ENCODE measurements at places on chromosomes 5 and 9. TPM values are rescaled to one million over a fixed set of nuclear protein-coding genes. Genes with fewer than 3 reads are reported as not detected.
A peak's percentile ranks its signal among the peaks of the same experiment; 100 is the strongest.

MAMDC2 gene
- total RNA-seq = not detected

SLC25A2 gene
- not detected for total RNA-seq

ZNG1C gene
- total RNA-seq = 25.6 TPM

TICAM2 gene
- total RNA-seq = 4.5 TPM

GRCh38 chr5:90898326-90899013, 339.9 kb downstream of the ADGRV1 start:
- DNase-seq = no peak

DNA sequence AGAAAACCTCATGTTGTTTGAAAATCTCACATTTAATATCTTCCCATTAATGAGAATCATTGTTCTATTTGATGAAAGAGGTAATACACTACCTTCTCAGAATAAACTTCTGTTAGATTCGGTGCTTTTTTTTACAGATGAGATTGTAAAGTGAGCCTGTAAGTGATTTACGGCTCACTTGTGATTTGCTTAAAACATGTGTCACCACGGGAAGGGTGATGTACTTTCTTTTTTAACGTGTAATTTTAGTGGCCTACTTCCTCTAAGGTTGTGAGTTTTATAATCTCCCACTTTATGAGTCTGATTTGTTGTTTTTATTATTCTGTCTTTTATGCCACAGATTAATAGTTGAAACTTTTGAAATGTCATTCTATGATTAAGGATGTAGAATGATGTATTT, 15.9 kb downstream of the ANXA1 start:
- DNase-seq = no peak

DNA sequence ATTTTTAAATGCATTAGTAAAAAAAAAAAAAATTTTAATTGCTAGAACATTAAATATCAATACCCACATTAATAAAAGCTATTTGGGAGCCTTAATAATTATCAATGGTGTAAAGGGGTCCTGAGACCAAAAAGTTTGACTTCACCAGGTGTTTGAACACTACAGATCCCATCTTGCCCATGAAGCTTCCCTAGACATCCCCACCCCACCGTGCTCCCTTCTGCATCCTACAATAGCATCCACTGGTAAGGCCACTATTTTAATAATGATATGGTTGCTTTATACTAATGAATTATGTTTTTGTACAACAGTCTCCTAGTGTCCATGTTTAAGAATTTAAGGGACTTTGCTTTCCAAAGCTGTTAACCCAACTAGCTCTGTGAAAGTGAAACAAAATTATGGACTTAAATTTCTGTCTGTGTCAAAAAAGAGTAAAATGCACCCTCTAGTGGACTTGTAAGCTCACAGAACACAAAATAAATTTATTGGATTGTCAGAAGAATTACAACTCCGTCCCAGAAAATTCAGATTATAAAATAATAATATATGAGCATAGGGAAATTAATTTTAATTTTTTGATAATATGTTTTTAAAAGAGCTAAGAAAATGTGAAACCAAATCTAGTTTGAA, 76.0 kb downstream of the ARL15 start:
- peak; percentile 40 for DNase-seq

DNA sequence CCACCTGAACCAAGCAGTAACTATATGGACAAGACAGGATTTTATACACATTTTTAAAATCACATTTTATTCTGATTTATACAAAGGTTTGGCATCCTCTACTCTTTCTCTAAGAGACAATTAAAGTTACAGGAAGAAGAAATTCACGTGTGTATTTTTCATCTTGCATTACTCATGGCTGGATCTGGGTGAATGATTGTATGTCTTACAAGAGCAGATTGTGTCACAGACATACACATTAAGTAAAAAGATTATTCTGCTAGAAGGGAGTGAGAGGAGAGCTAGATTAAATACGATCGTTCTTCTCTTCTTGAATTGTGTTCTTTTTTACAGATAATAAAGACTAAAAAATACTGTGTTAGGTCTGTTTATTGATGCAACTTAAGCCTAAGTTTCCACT, 20.8 kb upstream of the CEP120 start:
- DNase-seq = no peak

GRCh38 chr5:59716029-59716428, 177.5 kb downstream of the PDE4D start:
- DNase-seq = no peak

DNA sequence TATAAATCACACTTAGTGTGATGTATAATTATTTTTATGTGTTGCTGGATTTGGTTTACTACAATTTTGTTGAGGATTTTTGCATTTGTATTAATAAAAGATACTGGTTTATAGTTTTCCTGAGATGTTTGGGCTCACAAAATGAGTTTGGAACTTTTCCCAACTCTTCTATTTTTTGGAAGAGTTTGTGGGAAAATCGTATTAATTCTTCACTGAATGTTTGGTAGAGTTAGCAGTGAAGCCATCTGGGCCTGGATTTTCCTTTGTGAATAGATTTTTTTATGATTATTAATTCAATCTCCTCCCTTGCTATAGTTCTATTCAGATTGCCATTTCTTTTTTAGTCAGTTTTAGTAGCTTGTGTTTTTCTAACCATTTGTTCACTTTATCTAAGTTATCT, 201.7 kb upstream of the NFIL3 start:
- DNase-seq = no peak

DNA sequence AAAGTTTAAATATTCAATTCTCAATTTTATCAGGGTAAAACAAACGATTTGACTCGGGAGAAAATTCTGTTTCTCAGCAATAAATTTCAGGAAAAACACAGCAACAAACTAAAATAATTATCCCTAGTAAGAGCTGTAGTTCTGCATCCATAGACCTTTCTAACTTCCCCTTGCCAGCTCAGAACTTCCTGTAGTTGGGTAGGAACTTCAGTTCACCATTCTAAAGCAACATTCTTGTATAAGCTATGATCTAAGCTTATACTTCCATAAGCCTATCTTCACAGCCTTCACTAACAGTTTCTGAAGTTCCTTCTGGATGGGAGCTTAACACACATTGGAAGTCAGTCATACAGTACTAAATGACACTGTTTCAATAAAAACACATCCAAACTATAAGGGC, 96.6 kb downstream of the UBAP2 start:
- no peak for DNase-seq

GRCh38 chr9:18238254-18238653, 235.7 kb upstream of the ADAMTSL1 start:
- peak; percentile 65 for DNase-seq

GRCh38 chr5:13972029-13972428, 27.5 kb upstream of the DNAH5 start:
- DNase-seq = no peak

- DNase-seq = no peak
Observed at GRCh38 chr5:147479444-147479843, 30.4 kb downstream of the DPYSL3 start.

DNA sequence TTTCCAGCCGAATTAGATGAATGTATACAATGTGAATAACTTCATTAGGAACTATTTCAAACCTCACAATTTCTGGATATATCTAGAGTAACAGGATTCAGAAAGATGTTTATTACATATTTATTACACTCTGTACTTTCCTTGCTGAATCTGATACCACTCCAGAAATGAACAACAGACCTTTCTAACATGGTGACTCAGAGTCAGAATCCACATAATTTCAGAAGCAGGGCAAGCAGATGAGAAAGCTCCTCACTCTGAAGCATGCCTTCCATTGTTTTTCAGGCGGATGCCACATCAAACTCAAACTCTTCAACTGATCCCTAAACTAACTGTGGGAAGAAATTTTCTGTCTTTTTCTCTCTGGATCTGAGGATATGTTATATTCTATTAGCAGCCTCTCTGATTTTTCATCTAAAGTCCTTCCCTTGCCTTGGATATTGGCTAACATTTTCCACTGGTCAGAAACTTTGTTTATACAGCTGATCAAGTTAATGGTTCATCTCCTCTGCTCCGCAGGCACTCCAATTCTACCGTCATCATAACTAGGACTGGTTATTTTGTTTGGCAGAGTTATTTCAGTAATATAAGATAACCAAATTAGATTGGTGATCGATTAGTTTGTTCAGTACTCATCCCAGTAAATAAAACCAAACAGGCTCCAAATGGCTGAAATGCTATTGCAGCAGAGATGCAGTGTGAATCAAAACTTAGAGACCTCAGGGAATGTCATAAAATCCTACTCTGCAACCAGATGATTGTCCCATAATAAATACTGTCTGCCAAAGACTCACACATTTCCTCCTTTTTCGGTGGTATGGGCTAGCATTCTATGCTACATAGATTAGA, 556.0 kb downstream of the EBF1 start:
- no peak for DNase-seq

DNA sequence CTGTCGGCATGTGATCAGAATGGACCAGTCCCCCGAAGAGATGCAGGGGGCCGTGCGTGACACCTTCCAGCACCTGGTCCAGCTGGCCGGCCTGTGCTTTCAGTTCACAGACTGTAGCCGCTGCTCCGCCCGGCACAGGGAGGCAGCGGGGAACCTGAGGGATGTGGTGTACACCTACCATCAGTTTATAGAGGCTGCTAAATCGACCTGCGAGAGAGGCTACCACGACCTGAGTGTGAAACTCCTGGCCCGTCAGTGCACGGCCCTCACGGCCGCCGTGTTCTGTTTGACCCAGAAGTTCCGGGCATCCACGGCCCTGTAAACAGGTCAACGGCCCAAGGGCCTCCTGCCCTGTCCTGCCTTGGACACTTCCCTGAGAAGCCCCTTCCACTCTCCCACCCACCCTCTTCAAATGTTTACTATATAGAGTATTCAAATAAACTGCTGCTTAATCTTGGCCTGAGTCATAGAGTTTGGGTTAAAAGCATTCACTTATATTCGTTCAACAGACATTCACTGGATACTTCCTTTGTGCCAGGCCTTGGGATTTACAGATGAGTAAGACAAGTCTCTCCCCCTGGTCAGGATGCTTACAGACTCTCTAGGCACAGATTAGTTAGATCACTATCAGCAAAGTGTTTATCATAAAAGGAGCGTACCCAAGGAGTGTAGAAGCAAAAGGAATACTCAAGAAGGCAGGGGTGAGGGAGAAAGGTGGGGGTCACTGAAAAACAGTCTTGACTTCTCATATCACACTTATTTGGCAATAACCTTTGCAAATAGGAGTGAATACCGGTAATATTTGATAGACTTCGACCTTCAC, 6.9 kb upstream of the TRMT10B start:
- DNase-seq = peak; percentile 68

DNA sequence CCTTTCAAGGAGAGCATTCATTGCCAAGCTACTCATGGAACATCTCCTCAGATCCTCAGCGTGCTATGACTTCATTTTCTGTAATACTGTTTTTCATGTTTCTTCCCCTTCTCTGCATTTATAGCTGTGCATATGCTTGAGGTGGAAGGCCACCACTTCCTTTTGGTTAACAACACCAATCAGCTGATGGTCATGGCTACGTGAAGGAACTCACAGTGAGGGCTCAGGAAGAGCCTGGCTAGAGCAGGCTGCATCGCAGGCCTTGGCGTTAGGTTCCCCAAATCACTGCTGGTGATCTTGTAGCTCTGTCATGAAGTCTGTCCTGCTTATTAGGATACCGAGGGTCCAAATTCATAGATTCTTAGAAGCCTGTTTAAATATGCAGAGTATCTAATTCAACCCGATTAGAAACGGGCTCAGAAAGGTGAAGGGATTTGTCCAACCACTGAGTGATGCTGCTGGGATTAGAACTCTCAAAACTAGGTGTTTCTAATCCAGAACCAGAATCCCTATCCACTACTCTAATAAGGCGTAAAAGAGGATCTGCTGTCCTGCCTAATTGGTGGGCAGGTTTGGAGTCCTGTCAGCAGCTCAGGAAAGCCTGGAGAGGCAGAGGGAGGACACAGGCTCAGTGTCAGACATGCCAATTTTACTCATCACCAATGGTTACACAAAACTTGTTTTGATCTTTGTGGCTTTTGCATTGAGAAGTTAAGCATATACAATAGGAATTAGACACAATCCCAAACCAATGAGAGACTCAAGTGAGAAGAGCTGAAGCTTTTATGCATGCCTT, 7.5 kb downstream of the SYK start:
- DNase-seq = no peak

GRCh38 chr9:33719581-33720374, 75.6 kb upstream of the PRSS3 start:
- DNase-seq = peak; percentile 29

DNA sequence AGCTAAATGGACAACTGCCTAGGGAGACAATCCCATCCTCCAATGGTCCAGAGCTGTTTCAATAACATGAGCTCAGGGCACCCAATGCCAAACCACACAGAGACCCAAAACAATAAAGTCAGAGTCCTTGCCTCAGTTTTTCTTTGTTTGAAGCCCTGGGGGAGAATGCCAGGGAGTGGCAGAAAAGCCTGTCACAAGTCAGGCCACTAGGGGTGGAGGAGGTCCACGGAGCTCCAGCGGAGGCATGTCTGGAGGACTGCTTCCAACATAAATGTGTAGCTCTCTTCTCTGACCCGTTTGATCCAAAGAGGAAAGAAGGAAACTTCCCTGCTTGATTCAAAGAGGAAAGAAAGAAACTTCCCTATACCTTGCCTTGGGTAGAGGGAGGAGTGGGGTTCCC, 175.3 kb downstream of the HSPA4 start:
- no peak for DNase-seq

DNA sequence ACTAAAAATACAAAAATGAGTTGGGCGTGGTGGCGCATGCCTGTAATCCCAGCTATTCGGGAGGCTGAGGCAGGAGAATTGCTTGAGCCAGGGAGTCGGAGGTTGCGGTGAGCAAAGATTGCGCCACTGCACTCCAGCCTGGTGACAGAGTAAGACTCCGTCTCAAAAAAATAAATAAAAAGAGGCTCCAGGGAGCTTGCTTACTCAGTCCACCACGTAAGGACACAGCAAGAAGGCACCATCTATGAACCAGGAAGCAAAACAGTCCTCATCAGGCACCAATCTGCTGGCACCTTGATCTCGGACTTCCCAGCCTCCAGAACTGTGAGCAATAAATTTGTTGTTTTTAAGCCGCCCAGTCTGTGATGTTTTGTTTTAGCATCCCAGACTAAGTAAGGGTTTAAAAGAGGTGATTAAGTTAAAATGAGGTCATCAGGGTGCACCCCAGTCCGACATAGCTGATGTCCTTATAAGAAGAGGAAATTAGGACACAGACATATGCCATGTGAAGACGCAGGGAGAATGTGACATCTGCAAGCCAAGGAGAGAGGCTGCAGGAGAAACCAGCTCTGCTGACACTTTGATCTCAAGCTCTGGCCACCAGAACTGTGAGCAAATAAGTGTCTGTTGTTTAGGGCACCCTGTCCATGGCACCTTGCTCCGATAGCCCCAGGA, 45.9 kb downstream of the C9orf50 start:
- peak; percentile 46 for DNase-seq

All from H4 (cell line).